Endothelial cell of umbilical vein (primary cell): ENCODE measurements at places on chromosomes 1 and 21. TPM values are rescaled to one million over a fixed set of nuclear protein-coding genes. Genes with fewer than 3 reads are reported as not detected.

GRCh38 chr1:160077486-160077885 is 3.9 kb upstream of the KCNJ9 start:
- no peak for DNase-seq
- H3K27ac ChIP-seq = no peak overlapping the region
- peaks cover 44% of the 10 kb centered on the region for H3K27me3 ChIP-seq
- H3K4me1 ChIP-seq = no peaks in the 10 kb centered on the region

DNA sequence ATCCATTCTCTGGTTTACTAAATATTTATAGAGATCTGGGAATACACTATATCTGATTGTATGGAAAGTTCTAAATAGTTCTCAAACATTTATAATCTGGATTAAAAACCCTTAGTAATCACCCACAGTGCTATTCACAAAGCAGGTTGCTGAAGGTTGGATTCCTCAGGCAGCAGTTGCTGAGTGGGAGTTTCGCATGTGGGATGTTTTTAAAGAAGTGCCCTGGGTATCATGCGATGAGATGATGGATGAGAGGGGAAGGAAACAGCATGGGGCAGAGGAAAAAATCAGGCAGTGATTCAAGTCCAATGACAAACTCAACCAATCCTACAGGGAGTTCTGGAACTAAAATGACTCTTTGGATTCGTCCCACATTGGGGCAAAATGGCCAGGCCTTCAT is 85.3 kb upstream of the GALNT2 start:
- no peaks in the 10 kb centered on the region for H3K27me3 ChIP-seq
- no peaks in the 10 kb centered on the region for H3K36me3 ChIP-seq
- H3K27ac ChIP-seq = no peak overlapping the region
- no peak for DNase-seq

The SLAMF8 gene
- total RNA-seq = not detected in 2 replicates

The TMEM51 gene
- 10.5 and 13.7 TPM in 2 replicates for total RNA-seq

- DNase-seq = no peak
- no peaks in the 10 kb centered on the region for H3K4me1 ChIP-seq
- H3K27me3 ChIP-seq = peaks cover 1% of the 10 kb centered on the region
Observed at GRCh38 chr21:42815217-42815616, 64.1 kb downstream of the WDR4 start.

DNA sequence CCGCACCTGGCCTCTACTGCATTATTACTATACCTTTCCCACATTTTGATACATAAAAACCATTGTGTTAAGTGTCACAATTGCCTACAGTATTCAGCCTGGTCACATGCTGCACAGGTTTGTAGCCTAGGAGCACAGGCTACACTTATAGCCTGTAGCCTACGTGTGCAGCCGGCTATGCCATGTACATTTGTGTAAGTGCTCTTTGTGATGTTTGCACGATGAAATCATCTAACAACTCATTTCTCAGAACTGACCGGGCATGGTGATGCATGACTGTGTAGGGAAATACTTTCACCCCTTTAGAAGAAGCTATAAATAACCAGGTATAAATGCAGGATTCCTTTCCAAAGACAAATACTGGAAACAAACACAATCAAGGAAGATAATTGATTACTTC is 12.1 kb downstream of the ERG start:
- DNase-seq = peak; percentile 78
- H3K36me3 ChIP-seq = peaks cover 6% of the 10 kb centered on the region
- peaks cover 94% of the 10 kb centered on the region for H3K4me1 ChIP-seq
- H3K27ac ChIP-seq = peak overlapping the region; percentile 100

The S100A14 gene
- total RNA-seq = 0.35 TPM in 1 of 2 replicates, not detected in the other

- H3K4me1 ChIP-seq = peaks cover 18% of the 10 kb centered on the region
- DNase-seq = no peak
- no peak overlapping the region for H3K4me3 ChIP-seq
- H3K27ac ChIP-seq = no peak overlapping the region
- H3K36me3 ChIP-seq = no peaks in the 10 kb centered on the region
Observed at GRCh38 chr1:72435025-72435424, 152.7 kb upstream of the NEGR1 start.

The FCRL6 gene
- not detected in 2 replicates for total RNA-seq

- H3K4me1 ChIP-seq = peaks cover 26% of the 10 kb centered on the region
- DNase-seq = peak; percentile 79
- peak overlapping the region; percentile 18 for H3K27ac ChIP-seq
- H3K4me3 ChIP-seq = no peak overlapping the region
Observed at GRCh38 chr1:204127597-204128242, 24.1 kb downstream of the ETNK2 start.

DNA sequence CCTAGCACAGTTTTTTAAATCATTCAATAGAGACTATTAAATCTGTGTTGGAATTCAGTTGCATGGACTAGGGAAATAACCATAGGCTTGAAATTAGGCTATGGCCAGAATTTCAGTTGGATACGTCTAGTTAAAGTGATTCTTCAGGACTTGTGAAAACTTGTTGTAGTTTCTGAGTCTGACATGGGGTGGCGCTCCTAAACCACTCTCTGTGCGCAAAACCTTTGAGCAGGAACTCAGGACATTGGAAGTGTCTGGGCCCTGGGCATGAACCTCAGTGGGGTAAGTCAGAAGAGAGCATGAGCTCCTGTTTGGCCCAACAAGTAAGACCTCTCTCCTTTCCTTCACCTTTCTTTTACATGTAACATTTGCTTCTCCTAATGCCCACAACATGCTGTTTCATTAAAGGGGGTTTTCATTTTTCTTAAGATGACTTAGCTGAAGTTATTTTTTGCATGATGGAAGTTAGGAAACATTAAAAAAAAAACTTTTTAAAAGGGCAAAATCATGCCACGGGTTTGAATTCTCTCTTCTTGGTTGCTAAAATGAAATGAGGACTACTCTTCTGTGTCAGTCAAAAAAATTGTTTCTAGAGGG is 17.1 kb upstream of the CCDC190 start:
- H3K27ac ChIP-seq = no peak overlapping the region
- peak; percentile 85 for DNase-seq
- peaks cover 24% of the 10 kb centered on the region for H3K4me1 ChIP-seq
- no peaks in the 10 kb centered on the region for H3K27me3 ChIP-seq
- no peak overlapping the region for H3K4me3 ChIP-seq

- DNase-seq = peak; percentile 4
- no peaks in the 10 kb centered on the region for H3K36me3 ChIP-seq
- peaks cover 8% of the 10 kb centered on the region for H3K4me1 ChIP-seq
- H3K27me3 ChIP-seq = no peaks in the 10 kb centered on the region
- H3K27ac ChIP-seq = no peak overlapping the region
Observed at GRCh38 chr1:208885650-208886049, 641.5 kb upstream of the PLXNA2 start.

DNA sequence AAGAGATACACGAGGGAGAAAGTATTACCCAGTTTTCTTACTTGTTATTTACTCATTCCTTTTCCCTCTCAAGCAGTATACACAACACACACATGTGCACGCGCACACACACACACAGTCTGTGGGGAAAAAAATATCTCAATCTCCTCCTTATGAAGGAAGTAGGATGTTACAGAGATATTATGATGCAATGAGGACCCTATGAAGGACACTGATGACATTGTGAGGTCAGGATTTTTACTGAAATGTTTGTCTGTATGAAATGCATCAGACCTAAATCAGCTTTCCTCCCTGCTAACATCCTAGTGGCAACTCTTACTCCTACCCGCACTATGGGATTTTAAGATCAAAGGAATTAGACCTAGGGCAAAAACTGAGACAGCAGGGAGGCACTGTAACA is at the start of gene WDR64:
WDR64 (plus strand) TSS at position 270 of the 400 bp plus-strand sequence. CDS start 204 bp downstream, outside the sequence.
- H3K36me3 ChIP-seq = no peaks in the 10 kb centered on the region
- H3K27ac ChIP-seq = no peak within 1 kb of the TSS
- no peak within 1 kb of the TSS for H3K4me3 ChIP-seq
- H3K4me1 ChIP-seq = no peaks in the 10 kb centered on the region
- no peaks in the 10 kb centered on the region for H3K27me3 ChIP-seq

The AGMAT gene
- 1.1 and 1.9 TPM in 2 replicates for total RNA-seq

The DLGAP3 gene
- total RNA-seq = 0.12 and 0.20 TPM in 2 replicates

The ARHGEF19 gene
- 6.2 and 9.2 TPM in 2 replicates for total RNA-seq
